ENCODE measurements at places on chromosomes 5 and 9.

GRCh38 chr9:109150925-109151545 lies 16.0 kb downstream of the FRRS1L start:
- no peak for DNase-seq

DNA sequence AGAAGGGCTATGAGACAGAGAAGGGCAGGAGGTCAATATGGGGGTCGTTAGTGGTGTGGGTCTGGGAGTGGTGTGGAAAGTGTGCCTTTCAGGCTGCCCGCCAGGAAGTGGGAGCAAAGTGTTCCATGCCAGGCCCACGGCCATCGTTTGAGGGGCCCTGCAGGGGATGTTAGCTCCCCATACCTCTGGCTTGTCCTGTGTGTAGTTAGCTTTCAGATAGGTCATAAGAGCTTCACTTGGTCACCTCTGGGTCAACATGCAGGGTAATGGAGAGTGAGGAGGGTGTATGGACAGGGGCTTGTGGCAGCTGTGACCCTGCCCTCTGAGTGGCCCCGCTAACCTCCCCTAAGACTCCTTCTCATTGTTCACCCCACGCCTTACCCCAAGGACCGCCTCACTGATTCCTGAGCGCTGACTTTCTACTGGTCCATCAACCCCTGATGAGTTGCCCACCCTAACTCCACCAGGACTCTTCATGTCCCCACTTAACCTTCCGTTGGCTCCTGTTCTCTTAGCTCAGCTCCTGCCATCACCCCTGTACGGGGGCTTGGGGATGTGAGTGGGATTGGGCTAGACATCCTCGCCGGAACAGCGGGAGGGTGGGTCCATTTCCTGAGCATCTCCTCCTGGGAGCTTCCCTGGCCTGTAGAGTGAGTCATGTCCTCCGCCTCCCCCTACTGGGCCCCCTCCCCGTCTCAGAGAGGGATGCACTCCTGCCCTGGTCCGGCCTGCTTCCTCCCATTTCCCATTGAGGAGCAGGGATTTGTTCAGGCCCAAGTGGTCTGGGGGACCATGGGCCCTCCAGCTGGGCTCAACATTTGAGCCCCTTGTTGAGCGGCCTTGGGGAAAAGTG lies 125.7 kb downstream of the FGF18 start:
- no peak for DNase-seq

DNA sequence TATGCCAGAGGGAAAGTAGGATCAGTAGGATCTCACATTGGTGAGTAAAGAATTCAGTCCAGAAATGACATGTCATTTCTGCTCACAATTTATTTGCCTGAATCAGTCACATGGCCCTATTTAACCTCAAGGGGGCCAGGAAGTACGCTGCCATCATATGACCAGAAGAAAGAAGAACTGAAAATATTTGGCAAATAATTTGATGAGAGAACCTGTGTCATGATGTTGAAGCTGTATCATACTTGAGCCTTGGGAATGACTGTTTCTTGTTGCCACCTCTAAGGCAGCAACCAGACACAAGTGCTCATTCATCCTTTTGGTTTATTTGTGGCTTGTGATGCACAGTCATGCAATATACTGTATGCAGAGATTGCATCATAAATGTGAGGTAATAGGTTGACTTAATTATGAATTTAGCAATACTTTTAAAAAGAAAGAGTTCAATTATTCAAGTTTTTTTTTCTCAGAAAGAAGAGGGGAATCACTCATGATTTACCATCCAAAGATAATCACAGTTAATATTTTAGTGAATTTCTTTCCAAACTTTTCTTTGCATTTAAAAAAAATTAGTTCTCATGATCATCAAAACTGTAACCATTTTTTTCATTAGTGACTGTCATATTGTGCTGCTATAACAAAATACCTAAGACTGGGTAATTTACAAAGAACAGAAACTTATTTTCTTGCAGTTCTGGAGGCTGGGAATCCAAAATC lies 8.2 kb upstream of the ZFYVE16 start:
- DNase-seq: peak; percentile 54

DNA sequence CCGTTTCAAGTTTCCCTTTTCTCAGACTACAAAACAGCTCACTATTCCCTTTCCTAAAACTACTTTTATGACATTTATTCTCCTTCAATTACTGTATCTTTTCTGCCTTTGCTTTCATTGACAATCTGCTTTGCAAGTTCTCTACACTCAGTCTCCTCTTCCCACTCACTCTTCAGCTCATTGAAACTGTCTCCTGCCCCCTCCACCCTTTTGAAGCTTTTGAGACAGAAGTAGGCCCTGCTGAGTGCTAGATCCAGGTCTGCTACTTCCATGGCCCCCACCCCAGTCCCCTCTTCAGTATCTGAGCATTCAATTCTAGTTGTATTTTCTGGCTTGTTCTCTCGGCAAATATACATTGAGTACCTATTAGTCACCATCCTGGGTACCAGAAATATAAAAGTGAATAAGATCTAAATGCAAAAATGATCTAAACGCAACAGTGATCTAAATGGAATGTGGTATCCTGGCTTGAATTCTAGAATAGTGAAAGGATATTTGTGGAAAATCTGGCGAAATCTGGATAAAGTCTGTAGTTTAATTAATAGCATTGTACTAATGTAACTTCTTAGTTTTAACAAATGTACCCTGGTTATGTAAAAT lies 58.4 kb downstream of the OR2K2 start:
- DNase-seq: peak; percentile 56

DNA sequence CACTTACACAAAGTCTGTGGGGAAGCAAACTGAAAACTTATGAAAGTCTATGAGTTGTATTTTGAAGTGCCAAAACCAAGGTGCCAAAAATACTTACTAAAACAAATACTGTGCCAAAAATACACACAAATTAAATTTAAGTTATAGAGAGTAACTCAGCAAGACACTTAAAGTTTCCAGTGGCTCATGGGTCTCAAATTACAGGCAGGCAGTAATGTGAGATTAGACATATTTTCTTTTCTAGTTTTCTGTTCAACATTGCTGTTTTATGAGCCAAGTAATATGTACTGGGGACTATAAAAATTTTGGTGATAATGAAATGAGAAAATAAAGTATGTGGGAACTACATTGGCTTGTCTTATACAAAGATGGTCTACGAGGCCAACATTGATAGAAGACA lies 172.2 kb upstream of the SNX2 start:
- no peak for DNase-seq

DNA sequence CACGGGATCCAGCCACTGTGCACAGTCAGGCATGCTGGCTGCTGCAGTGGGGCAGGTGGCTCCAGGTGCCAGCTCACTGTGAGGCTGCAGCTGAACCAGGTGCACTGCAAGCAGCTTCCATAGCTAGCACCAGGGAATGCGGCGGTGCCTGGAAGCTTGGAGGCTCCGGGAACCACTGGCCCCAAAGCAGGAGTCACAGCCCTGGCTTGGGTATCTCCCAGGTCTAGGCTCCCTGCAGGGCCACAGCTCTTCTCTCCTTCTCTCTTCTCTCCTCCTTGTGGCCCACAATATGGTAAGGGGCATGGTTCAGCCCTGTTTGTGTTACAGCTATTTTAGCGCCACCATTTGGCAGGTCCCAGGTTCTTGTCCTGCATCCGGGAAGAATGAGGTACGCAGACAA lies 6.7 kb upstream of the MTMR12 start:
- DNase-seq: no peak

GRCh38 chr5:40474250-40474649 lies 205.5 kb upstream of the PTGER4 start:
- DNase-seq: no peak

- no peak for DNase-seq
Observed at GRCh38 chr5:137630216-137630971, 105.5 kb downstream of the KLHL3 start.

DNA sequence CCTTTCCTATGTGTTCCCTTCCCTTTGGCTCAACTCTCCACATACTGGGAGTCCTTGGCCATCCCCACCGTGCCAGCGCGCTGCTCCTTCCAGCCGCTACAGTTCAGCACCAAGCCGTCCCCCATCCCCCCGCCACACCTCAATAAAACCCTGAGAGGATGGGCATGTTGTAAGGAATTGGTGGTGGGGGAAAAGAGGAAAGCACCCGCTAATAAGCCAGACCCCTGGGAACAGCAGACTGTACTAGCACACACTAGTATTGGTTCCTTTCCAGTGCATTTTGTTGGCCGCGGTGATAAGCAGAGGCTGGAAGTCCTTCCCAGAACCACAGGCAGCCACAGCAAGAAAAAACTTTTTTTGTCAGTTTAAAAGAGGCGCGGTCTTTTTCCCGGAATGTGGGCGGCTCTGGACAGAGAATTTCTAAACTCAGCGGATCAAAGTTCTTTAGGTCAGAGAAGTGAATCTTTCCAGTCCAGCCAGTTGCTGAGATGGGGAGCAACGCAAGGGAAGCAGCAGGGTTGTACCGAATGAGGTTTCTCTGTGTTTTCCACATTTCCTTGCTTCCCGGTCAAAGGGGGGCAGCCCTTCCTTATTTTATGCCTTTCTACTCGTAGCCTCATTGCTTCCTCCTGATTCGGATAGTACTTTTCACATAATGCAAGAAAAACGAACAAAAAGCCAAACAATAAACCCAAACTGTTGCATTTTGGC lies 2.1 kb downstream of the CHSY3 start:
- peak; percentile 57 for DNase-seq

- no peak for DNase-seq
Observed at GRCh38 chr5:175830586-175831300, 40.6 kb upstream of the CPLX2 start.

- DNase-seq: no peak
Observed at GRCh38 chr9:113638897-113639296, 175.4 kb downstream of the RGS3 start.

DNA sequence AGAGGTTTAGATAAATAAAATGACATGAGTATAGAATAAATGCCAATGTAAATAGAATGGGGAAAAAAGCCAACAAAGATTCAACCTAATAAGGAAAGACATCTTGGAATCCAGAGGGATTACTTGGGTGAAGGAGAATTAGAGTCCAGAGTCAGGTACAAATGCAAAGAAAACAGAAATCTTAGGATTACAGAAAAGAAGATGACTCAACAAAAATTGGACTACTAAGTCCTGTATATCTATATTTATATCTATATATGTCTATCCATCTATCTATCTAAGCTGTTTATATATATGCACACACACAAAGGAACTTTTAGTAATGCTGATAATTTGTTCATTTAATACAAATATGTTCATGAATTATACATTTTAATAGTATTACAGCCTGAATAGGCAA lies 27.6 kb downstream of the FAM174A start:
- no peak for DNase-seq

- peak; percentile 94 for DNase-seq
Observed at GRCh38 chr9:15422372-15423230, at the start of gene SNAPC3. SNAPC3 (plus strand) TSS chr9:15422876; CDS start chr9:15422880, 4 bp downstream.

- peak; percentile 14 for DNase-seq
Observed at GRCh38 chr5:31531543-31531887, 378 bp downstream of the DROSHA start.

DNA sequence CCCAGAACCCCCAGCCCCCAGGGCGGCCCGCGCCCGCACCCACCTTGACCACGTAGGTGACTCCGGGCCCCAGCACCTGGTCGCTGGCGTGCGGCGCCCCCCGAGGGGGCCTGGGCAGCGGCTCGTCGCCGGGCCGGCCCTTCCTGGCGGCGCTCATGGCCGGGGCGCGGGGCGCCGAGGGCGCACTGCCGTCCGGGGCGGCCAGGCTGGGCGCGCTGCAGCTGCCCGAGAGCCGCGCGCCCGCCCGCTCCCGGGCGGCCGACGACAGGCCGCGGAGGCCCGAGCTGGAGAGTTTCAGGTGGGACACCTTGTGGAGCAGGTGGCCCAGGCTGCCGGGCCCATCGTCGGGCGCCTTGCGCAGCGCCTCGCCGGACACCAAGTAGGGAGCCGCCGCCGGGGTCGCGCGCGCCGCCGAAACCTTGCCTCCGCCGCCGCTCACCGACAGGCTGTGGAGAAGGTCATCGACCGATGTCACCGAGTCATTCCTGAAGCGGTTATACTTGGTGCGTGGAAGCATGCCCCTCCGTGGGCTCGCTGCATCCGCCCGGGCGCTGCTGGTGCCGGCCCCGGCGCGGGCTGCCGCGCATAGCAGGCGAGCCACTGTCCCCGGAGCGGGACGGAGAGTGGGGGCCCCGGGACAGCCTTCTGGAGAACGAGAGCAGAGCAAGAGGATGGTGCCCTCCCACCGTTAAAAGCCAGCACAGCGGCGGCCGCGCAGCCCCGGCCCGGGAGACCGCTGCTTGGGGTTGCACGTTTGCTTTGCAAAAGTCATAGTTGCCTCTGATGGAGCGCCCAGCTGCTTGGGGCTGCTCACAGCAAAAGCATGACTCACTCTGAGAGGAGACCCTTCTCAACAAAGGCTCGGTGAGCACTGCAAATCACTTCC lies at the start of gene SHC3:
TSS of gene SHC3 (minus strand) at position 875 of the 886 bp plus-strand sequence. CDS start at position 517, 358 bp downstream.
- DNase-seq: peak; percentile 65

- no peak for DNase-seq
Observed at GRCh38 chr9:100445161-100445902, 18.4 kb downstream of the MSANTD3 start.

DNA sequence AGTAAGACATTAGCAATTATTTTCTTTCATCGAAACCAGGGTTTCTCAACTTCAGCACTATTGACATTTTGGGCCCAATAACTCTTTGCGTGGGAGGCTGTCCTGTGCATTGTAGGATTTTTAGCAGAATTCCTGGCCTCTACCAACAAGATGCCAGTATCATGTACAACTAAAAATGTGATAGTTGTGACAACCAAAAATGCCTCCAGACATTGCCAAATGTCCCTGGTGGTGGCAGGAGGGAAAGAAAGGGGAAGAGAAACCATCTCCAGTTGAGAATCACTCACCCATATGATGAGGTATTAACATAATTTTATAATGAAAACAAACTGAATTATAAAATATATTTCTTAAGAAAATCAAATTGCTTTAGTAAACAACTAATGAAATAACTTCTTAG lies 406.1 kb downstream of the RAB3C start:
- DNase-seq: no peak

DNA sequence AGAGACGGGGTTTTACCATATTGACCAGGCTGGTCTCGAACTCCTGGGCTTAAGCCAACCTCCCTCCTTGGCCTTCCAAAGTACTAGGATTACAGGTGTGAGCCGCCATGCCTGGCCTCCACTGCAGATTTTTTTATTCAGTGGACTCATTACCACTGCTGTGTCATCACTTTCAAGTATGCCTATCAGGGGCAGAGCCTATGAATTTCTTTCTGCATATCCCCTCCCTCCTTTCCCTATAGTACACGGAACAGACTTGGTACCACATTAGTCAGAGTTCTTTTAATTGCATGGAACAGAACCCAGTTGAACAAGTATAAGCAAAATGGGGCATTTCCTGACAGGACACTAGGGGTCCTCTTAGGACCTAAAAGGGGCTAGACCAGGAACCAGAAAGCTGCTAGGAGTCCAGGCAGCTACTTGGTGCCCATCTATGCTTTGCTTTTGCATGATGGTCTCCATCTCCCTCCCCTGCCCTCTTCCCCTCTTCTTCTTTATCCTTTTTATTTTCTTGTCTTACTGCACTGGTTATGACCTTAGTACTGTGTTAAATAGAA lies 5.8 kb downstream of the BSPRY start:
- DNase-seq: no peak

GRCh38 chr5:104412649-104413240 lies 850.2 kb upstream of the NUDT12 start:
- peak; percentile 24 for DNase-seq

- peak; percentile 40 for DNase-seq
Observed at GRCh38 chr9:128286440-128286839, 10.4 kb downstream of the SWI5 start.

Measured in fibroblast of upper back skin (primary cell).